CD4-positive, alpha-beta T cell treated with Interleukin-21 for 1 hour (primary cell): ENCODE measurements at places on chromosomes 11 and 22.

DNA sequence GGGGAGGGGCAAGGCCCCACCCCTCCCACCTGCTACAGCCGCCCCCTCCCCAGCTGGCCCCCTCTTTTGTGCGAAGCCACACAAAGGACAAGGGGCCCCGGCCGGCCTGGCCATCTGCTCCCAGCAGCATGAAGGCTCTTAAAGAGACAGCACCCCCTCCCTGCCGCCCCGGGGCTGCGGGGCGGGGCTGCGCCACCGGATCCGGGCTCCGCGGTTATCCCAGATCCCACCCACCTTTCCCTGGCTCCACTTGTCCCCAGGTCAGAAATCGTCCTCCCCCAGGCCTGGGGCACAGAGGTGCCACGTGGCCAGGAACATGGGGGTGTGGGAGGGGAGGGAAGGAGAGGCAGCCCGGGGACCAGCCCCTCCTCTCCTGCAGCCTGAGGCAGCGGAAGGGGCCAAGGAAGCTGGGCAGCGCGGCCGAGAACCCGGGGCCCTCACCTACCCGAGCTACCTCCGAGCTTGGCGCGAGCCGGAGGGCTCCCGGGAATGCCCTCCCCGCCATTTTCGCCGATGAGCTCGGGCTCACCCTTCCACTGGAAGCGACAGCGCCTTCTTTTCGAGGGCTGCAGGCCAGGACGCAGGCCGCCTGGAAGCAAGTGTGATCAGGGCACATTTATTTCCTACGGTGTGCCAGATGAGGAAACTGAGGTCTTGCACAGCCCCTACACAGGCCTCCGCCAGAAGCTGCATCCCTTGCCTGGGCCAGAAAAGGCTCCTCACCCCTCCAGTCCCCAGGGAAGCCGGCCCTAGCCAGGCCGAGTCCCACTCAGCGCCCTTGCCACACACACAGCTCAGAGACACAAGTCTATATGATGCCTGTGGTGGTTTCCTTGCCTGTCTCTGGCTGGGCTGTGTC lies 2.5 kb upstream of the RCOR2 start:
- no peak for DNase-seq

DNA sequence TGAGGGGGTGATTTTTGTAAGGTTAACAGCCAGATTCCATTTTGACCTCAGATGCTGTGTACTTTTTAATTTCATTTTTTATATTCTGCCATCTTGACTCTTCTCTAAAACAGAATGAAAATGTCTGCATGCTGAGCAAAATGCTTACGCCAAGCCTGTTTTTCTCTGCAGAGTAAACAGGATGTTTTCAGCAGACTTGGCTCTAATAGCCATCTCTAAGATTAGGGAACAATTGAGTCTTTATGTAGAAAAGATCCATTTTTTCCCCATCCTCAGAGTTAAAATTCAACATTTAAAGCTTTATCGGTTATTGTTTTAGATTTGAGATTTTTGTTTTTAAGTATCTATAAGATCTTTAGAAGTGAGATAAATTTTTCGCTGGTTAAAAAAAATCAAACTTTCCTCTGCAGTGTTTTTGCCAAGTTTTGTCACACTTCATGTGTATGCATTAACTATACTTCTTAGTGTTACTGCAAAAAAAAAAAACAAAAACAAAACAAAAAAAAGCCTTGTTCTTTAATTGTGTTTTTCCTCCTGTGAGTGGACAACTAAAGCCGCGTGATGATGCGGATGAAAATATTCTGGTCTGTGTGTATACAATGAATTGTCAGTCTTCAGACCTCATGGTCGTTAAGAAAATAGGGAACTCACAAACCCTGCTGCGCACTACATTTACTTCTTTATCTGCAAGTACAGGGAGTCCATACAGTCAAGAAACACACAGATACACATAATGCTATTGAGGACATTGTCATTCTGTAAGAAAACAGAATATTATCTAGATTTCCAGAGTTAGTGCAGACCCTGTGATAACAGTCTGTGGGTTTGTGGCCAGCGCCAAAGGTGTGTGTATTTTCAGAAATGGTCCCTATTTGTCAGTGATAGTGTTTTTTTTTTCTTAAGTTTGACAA lies 17.5 kb upstream of the ADSL start:
- DNase-seq, result no peak

GRCh38 chr11:63906585-63906984 lies 10.4 kb downstream of the RCOR2 start:
- peak; percentile 56 for DNase-seq

GRCh38 chr11:27839226-27839913 lies 139.1 kb upstream of the BDNF start:
- DNase-seq, result no peak

- no peak for DNase-seq
Observed at GRCh38 chr11:108669711-108670110, 4.8 kb downstream of the DDX10 start.

DNA sequence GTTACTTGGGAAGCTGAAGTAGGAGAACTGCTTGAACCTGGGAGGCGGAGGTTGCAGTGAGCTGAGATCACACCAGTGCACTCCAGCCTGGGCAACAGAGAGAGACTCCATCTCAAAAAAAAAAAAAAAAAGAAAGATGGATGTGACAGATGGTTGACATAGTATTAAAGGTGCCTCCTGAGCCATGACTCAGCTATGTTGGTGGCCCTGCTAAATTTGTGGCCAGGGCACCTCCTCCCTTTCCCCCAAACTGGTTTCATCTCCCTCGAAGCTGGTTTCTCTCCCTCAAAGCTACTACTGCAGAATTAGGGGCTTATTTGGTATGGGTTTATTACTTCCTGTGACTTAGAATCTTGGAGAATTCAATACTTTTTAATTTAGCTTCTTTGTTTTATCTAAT lies 31.5 kb downstream of the SDHD start:
- DNase-seq, result no peak

DNA sequence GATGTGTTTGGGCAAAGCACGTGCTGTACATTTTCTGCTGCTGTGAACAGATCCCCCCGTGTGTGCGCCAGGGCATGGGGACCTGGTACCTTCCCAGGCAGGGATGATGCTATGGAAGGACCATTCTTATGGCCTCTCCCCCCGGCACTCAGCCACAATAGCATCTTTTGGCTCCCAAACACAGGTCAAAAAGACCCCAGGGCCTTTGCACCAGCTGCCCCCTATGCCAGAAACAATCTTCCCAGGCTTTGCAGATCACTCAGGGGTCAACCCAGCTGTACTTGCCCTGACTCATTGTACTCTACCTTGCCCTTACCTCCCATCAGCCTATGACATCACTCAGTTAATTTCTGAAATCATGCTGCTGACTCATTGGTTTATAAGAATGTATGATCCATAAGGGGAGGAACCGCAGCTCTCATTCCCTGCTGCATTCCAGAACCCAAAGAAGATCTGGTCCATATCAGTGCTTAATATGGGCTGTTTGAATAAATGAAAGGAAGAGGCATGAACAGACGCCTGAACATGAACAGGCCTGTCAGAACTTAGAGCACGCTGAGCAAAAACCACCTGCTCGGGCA lies 100.7 kb downstream of the CELSR1 start:
- DNase-seq, result no peak

- no peak for DNase-seq
Observed at GRCh38 chr11:122210367-122210997, 94.5 kb upstream of the BLID start.

DNA sequence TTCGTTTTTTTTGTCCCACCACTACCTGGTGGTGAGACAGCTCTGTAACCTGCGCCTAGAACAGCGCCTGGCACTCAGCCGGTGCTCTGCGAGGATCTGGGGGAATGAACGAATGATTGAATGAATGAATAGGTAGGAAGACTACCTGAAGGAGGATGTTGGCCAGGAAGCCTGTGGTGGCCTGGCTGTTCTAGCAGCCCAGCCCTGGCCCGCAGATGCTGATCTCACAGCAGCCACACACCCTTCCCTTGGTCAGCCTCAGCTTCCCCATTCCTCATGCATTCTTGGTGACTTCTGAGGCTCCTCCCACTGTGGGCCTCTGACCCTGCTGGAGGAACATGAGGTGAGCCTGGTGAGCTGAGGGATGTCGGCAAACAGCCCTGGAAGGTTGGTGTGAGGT lies 3.7 kb downstream of the TRPM5 start:
- no peak for DNase-seq

DNA sequence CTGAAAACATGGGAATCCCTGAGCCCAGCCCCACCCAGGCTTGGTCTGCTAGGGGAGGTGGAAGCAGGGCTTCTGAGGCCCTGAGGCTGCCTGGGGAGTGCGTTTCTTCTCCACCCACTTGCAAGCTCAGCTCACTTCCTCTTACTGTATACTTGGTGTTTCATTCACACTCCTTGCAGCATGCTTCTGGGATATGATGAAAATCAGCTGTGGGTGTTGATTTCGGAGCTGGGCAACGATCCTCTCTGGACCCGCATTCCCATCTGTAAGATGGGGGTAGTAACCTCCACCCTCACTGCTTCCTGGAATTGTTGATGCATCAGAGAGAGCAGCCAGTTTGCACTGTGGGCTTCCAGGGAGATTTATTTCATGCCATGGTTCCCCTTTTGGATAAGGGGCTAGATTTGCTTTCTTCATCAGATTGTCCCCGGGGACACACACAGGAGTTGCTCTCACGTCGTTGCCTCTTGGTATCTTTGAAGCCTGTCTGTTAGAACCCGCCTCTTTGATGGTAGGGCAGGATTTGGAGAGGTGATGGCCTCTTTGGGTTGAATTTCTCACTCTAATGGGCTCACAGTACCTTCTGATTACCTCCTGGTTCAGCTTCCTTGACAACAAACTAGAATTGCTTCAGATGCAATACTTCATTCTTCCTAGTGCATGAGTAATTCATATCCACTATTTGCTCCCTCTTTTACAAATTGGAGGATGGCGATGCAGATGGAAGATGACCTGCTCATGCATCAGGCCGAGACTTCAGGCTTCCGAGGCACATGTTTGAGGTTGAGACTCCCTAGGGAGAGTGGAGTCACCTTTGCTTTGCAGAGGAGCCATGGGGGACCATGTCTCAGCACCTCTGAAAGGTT lies 40.4 kb downstream of the BCR start:
- peak; percentile 30 for DNase-seq

GRCh38 chr11:1762537-1763302 lies 1.0 kb downstream of the CTSD start:
- no peak for DNase-seq

GRCh38 chr11:36132940-36133339 lies 156.3 kb downstream of the COMMD9 start:
- DNase-seq, result no peak

GRCh38 chr11:59010708-59011107 lies 71.4 kb downstream of the GLYATL1 start:
- no peak for DNase-seq

GRCh38 chr11:91978747-91979146 lies 245.9 kb upstream of the FAT3 start:
- DNase-seq, result no peak

GRCh38 chr11:81331611-81332235 lies 1401.9 kb downstream of the FAM181B start:
- DNase-seq, result no peak

DNA sequence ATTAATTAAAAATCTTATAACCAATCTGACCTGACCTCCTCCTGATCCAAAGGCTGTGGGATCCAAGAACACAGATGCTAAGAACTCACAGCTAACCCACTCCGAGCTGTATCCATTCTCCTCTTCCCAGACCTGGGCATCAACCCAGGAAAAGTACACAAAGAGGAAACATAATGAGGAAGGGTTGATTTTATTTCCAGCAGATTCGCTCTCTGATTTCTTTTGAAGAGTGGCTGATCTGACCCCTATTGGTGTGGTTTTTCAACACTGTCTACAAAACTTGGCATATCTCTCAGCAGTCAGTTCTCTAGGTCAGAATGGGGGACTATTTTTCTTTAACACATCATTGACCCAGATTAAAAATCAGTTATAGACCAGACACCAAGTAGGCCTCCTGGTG lies 201.9 kb upstream of the UBASH3B start:
- DNase-seq, result no peak

DNA sequence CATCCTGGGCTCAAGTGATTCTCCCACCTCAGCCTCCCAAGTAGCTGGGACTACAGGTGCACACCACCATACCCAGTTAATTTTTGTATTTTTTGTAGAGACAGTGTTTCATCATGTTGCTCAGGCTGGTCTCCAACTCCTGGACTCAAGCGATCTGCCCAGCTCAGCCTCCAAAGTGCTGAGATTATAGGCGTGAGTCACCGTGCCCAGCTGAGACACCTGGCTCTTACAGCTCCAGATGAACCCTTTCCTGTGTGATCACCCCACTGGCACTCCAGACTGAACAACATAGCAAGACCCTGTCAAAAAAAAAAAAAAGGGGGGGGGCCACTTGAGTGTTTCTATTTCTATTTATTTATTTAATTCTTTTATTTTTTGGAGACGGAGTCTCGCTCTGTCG lies 1.0 kb upstream of the ADSL start:
- DNase-seq, result peak; percentile 40

DNA sequence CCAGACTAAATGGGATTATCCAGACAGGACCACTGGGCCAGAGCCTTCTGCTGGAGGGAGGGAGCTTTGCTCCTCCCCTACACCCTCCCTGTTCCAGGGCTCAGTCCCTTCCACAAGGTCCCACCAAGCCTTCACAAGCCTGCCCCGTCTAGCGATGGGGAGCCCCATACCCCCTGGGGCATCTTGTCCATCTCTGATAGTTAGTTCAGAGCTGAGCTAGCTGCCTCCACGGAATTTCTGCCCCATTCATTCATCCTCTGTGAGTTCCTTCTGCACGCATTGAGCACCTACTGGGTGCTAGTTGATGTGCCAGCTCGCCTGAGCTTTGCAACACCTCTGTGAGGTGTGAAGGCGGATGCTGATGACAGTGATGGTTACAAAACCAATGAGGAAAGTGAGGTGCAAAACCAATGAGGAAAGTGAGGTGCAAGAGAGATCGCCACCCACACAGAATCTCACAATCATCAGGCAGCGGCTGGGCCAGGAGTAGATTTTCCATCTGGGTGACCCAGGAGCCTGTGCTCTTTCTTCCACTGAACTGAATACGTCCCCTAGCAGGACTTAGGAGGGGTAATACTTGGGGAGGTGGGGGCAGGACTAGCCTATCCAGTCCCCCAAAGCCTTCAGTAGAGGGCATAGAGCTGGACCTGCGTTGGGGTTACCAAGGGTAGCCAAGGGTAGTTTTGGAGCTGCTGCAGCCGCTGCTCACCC lies 21.5 kb upstream of the CBX7 start:
- peak; percentile 80 for DNase-seq

GRCh38 chr11:119324189-119324588 lies 7.3 kb upstream of the MCAM start:
- DNase-seq, result no peak

DNA sequence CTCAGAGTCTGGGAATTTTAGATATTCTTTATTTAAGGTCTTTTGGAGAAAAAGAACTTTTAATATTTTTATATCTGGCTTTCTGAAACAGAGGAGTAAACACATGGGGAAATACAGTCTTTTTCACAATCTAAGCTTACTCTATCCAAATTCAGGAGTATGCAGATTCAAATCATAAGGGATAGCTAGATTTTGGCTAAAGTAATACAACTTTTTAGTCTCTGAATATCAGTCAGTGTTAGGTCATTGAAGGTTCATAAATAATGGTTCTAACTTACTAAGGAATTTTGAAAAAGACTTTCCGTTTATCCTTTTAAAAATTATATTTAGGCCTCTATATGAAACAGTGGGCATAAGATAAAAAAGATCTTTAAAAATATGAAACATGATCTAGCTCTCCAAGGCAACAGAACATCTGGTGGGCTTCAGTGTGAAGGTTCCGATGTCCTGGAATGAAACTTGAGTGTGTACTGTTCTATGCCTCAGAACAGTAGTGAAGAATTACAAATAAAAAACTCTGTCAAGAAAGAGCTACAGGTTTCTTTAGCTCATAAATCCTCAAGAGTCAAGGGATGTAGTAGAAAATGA lies 165.2 kb upstream of the PDGFD start:
- no peak for DNase-seq
